ENCODE measurements at places on chromosomes 5 and 9.

GRCh38 chr5:59893429-59894227, at the start of gene PDE4D:
Gene PDE4D, minus strand, starts transcription at chr5:59893726.
- DNase-seq = peak; percentile 2

- DNase-seq = no peak
Observed at GRCh38 chr5:116583862-116584222, 9.2 kb upstream of the SEMA6A start.

GRCh38 chr9:21813575-21814473, 11.4 kb downstream of the MTAP start:
- peak; percentile 51 for DNase-seq

DNA sequence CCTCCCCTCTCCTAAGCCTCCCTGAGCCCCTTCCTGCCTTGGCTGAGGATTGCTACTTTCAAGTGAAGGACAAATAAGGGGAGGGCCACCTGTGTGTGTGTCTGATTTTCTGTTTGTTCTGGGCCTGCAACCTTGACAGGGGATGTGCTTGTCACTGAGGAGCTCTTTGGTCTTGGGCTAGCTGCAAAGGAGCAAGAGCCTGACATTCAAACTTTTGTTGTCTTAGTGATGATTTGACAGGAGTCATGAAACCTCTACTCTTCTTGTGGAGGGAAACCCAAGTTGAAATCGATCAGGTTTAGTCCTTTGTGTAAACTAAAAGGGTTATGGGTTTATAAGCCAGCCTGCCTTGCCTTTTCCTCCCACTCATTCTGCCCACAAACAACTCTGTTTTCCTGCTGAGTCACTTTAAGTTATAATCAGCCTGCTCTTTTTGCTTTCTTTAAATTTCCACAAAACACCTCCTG, 16.9 kb downstream of the CLTA start:
- no peak for DNase-seq

- DNase-seq = no peak
Observed at GRCh38 chr9:31347082-31347617, 1037.3 kb upstream of the ACO1 start.

- DNase-seq = no peak
Observed at GRCh38 chr5:72268753-72269410, 51.2 kb downstream of the MRPS27 start.

DNA sequence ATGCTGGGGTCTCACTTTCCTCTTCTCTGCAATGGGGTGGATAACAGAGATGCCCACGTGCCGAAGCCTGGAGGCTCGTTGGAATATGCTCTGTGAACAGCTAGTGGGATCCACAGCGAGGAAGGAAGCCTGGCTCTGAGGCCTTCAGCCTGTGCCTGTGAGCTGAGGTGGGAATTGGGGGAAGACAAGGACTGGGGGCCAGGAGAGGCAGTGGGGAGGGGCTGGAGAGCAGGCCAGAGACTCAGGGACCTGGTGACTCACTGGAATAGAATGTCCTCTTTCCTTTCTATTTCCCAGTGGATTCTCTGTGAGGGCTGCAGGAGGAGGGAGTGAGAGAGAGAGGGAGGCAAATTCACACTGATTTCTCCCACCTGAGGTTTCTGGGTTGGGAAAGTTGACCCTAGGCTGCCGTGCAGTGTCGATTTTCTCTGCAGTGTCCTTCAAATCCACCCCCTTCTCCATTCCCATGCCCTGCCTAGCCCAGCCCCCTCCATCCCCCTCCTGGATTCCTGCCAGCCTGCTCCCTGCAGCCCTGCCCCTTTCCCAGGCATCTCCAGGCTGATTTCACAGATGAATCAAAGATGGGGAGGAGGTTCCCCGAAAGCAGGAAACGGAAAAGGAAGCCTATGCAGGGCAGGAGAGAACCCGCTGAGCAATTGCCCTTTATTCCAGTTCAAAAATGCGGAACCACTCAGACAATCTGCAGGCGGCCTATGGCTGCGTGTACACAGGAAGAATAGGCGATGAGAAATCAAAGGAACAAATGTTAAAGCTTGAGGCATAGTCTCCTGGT, 1.4 kb upstream of the SPAAR start:
- DNase-seq = no peak

DNA sequence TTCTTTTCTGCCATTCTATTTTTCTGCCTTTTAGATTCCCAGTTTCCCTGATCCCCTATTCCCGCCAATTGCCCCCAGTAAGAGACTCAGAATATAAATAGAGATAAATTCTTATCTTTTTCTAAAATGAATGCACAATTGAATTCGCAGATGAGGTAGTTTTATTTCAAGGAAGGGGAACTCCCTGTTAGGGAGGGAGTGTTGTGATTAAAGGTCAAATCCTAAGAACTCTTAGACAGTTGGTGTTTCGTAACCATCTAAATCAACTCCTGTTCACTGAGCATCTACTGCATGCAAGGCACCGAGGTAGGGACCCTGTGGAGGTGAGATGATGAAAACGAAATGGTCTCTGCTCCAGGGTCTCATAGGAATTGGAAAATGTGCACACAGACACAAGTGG, 7.7 kb upstream of the MAP3K1 start:
- no peak for DNase-seq

- DNase-seq = no peak
Observed at GRCh38 chr9:17958363-17958762, 379.5 kb downstream of the SH3GL2 start.

GRCh38 chr5:137752905-137753690, 1.1 kb downstream of the HNRNPA0 start:
- peak; percentile 53 for DNase-seq

- DNase-seq = no peak
Observed at GRCh38 chr9:130372057-130372456, 72.7 kb upstream of the ASS1 start.

GRCh38 chr9:84218322-84218721, 122.2 kb downstream of the SLC28A3 start:
- DNase-seq = no peak

GRCh38 chr5:32283539-32284377, 29.0 kb downstream of the MTMR12 start:
- no peak for DNase-seq

GRCh38 chr9:91443994-91444392, 20.4 kb upstream of the NFIL3 start:
- no peak for DNase-seq

DNA sequence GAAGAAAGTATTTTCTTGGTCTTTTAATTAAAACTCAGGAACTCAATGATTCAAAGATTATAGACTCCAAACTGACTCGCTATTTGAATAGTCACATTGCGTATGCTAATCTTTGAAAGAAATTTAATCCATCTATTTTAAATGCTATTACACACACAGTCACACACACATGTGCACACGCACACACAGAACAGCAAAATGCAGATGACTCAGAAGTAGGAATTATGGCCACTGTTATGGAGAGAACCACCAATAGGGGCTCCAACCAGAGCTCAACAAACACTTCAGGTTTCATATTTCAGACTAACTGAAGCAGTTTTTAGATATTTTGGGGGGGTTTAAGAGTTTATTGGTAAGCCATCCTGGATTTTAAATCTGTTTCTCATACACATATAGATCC, 1917.9 kb downstream of the EFNA5 start:
- DNase-seq = no peak

DNA sequence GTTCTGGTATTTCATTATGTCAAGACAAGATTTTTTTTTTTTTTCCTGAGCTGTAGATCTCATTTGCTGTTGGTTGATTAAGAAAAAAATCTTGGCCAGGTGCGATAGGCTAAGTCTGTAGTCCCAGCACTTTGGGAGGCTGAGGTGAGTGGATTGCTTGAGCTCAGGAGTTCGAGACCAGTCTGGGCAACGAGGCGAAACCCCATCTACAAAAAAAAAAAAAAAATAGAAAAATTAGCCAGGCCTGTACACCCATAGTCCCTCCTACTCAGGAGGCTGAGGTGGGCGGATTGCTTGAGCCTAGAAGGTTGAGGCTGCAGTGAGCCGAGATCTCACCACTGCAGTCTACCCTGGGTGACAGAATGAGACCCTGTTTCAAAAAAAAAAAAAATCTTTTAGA, 12.2 kb downstream of the CDC42SE2 start:
- DNase-seq = no peak

DNA sequence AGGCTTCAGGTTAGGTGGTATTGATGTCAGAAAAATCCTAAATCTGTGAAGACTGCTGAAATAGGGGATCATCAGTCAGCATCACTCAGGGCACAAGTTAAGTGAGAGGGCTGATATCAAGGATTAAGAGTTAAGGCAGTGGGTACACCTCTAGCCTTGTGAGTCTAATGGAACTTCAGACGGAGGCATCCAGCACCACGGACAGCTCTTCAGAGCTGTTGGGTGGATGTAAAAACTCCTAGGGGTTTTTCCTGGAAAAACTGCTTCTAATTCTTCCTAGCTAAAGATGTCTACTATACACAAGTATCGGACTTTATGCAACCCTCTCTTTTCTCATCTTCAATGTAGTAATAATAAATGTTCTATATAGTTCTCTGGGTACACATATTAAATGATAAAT, 165.9 kb downstream of the SH3GL2 start:
- DNase-seq = no peak

- no peak for DNase-seq
Observed at GRCh38 chr9:14560194-14560593, 133.0 kb downstream of the ZDHHC21 start.

- no peak for DNase-seq
Observed at GRCh38 chr9:118577121-118577520, 792.1 kb downstream of the BRINP1 start.

GRCh38 chr9:135065151-135065550, 22.3 kb upstream of the OLFM1 start:
- no peak for DNase-seq

DNA sequence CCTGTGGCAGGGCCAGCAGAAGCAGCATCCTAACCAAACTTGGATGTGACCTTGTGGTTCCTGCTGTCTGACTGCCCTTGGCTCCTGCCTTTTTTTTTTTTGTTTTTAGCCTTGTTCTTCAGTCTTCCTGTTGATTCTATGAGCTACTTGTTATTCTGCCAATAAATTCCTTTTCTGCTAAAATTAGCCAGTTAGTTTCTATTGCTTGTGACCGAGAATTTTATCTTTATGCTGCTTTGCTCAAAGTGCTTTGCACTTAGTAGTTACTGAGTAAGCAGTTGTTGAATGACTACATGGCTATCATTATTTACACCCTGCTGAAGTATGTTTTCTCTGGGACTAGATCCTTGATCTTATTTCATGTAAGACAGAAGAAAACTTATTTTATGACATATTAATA, 20.8 kb upstream of the ATG10 start:
- no peak for DNase-seq

- DNase-seq = no peak
Observed at GRCh38 chr5:141492168-141492885, 3.4 kb downstream of the PCDHGC5 start.

- DNase-seq = no peak
Observed at GRCh38 chr9:86262492-86262891, 3.0 kb upstream of the C9orf153 start.

GRCh38 chr9:115349542-115349941, 231.6 kb upstream of the TNC start:
- DNase-seq = no peak

- DNase-seq = no peak
Observed at GRCh38 chr5:141529002-141529401, 40.1 kb downstream of the PCDHGC5 start.

- no peak for DNase-seq
Observed at GRCh38 chr5:125976421-125977000, 446.7 kb upstream of the GRAMD2B start.

DNA sequence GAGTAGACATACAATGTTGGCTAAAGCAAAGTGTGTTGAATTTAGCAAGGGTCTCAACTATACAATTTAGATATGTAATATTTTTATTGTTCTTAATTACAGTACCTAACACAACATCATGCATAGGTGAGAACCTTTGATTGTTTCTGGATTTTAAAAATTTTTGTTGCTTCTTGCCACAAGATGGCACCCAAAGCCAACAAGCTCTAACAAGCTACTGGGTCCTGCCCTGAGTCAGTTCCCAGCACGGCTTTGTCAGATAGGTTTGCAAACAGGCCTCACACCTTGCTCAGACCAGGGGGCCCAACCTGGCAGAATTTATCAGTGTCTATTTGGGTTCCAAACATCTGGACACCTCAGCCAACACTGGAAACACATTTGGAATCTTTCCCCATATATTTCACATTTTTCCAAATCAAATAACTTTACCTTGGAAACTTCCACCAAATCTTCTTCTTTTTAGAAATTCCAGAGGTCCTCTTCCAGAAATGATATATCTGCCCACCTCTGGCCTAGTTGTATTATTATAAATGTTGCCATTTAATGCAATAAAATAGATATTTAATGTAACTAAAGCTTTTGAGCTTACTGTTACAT, 49.5 kb upstream of the EGFLAM start:
- no peak for DNase-seq

DNA sequence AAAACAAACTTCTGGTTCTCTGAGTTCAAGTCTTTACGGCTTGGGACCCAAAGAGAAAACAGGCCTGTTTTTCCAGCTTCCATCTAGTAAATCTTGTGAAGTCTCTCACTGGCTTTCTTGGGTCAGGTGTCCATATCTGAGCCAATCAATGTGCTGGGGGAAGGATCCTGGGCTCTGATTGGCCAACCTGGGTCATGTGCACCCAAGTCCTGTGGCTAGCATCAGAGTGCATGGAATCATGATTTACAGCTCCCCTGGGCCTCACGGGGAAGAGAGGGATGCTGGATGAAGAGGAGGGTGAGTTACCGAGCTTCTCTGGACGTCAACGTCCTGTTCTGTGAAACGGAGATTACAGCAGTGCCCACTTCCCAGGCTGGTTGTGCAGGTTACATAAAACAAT, 19.4 kb downstream of the CXCL14 start:
- DNase-seq = no peak

- DNase-seq = no peak
Observed at GRCh38 chr5:160271396-160271795, 41.0 kb downstream of the CCNJL start.

GRCh38 chr9:209143-209758, 5.4 kb upstream of the DOCK8 start:
- peak; percentile 41 for DNase-seq

- no peak for DNase-seq
Observed at GRCh38 chr5:32273821-32274220, 38.9 kb downstream of the MTMR12 start.

- no peak for DNase-seq
Observed at GRCh38 chr9:136847826-136848392, 1.3 kb upstream of the PHPT1 start.

DNA sequence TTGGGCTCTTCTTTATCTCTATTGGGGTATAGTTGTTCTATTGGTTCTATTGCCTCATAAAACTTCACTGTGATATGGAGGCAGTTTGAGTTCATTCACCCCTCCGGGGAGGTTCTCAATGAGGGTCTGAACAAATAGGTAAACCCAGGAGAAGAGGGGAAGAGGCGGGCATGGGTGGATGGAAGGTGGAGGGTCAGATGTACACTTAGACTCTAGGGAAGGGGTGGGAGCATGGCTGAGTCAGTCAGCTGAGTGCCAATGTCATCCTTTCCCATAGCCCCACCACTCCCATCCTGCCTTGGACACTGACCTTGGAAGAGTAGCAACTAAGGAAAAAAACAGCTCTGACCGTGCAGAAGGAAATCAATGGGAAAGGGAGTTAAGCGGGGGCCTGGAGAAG, 9.9 kb upstream of the FABP6 start:
- no peak for DNase-seq

GRCh38 chr5:6899221-6899620, 186.0 kb downstream of the TENT4A start:
- DNase-seq = no peak

- no peak for DNase-seq
Observed at GRCh38 chr5:79702606-79703380, 13.2 kb downstream of the CMYA5 start.

GRCh38 chr5:156476158-156476551, 149.2 kb downstream of the SGCD start:
- DNase-seq = no peak

All from bone marrow (tissue), 2 donors.